Upper lobe of right lung (tissue), 1 donor: ENCODE measurements at places on chromosomes 7 and 10.

- no peak for DNase-seq
These were observed 128.4 kb upstream of the BTBD16 start for GRCh38 chr10:122142641-122143237.

DNA sequence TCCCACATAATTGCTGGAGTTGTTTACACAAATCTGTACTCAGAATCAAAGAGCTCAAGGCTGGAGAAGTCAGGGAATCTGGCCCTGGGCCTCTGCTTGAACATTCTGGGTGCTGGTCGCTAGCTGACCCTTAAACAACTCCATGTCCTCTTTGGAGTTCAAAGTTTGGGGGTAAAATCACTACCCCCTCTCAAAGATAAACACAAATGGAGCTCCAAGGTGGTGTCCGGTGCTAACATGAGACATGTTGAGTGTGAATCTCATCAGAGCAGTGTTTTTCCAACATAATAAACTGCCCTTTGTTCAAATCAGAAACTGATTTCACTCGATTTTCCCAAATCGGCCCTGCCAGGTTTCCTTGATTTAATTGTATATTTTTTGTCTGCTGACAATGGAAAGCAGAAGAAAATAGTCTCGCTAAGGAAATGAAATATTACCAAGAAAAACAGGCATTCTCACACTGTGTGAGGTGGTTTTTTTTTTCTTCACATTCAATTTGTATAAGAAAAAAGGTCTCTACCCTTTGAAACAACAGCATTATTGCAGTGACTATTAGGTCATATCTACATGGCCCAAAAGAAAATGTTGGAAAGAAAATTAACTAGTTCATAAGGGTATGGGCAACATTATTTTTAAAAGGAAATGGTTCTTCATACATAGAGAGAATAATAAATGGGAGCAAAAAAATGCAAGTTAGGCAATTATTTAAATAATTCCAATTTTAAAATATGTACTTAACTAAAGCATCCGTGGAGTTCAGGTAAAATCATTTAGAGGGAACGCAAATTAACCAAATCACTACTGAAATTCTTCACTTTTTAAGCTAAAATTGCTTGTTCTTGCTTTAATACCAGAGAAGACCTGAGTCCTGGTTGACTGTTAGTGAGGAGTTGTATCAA lies 56.1 kb upstream of the CAPZA2 start:
- DNase-seq = no peak

DNA sequence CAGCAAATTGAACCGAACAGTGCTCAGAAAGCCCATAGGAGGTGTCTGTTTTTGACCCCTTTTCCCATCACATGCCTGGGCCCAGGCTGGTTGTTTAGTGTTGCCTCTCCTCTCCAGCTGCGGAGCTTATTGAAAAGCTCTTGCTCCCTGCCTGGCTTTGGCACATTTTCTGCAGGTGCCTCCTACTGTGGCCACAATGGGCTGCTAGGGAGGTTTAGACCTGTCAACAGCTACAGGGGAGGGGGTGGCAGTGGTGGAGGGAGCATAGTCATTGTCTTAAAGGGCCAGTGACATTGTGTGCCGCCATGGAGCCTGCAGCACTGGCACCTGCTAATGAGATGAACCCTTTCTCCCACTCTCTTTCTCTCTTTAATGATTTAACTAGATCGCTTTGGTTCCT lies 13.2 kb upstream of the ENO4 start:
- DNase-seq = no peak

DNA sequence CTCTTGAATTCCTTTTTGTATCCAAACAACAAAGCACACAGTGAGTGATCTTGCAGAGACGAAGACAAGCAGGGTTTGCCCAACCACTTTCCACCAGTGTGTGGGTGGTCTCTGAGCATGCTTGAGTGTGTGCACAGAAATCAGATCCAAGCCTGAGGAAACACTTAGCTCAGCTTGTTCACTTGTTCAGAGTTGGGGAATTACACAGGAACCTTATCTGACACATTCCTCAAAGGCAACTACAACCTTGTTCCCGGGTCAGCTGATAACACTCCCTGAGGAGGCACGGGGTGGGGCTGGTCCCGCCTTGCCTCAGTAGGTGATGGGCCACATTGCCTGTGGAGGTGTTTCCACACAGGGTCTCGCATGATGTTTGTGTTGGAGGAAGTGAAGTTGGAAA lies 216.9 kb downstream of the DYNC1I1 start:
- no peak for DNase-seq

DNA sequence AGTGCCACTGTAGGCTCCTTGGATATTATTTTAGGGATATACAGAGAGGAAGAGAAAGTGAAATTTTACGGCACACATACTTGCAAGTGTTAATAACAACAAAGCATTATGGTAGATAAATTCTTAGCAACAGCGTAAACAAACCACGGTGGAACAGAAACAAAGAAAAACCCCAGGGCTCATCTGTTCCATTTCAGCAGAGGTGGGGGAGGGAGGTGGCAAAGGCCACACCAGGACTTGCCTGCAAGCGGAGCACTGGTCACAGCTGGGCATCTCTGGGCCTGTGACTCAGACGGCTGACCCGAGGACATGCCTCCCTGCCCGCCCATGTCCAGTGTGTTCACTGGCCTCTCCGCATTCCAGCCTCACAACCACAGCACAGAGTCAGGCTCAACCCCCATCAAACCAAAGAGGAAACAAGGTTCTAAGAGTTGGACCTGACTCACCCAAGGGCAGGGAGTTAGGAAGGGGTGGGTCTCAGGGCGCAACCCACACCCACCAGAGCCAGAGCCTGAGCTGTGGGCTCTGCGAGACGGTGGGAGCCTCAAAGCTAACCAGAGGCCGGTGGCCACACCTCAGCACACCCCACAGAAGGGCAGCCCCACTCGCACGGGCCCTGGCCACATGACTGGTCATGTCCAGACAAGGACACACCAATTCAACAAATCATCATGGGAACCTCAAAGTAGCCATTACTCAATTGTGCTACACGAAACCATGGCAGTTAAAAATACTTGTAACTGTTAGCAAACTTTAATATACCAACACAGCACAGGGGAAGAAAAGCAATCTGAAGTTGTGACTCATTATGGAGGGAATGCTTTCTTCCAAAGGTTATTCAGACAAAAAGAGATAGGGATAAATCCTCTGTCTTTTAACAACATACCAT lies 10.7 kb downstream of the ESYT2 start:
- DNase-seq = peak; percentile 89
